NCI-H1105 treated with DMSO at 0.1 percent for 48 hours (cell line): ENCODE measurements at places on chromosomes 6 and 20.
A peak's percentile ranks its signal among the peaks of the same experiment; 100 is the strongest.

DNA sequence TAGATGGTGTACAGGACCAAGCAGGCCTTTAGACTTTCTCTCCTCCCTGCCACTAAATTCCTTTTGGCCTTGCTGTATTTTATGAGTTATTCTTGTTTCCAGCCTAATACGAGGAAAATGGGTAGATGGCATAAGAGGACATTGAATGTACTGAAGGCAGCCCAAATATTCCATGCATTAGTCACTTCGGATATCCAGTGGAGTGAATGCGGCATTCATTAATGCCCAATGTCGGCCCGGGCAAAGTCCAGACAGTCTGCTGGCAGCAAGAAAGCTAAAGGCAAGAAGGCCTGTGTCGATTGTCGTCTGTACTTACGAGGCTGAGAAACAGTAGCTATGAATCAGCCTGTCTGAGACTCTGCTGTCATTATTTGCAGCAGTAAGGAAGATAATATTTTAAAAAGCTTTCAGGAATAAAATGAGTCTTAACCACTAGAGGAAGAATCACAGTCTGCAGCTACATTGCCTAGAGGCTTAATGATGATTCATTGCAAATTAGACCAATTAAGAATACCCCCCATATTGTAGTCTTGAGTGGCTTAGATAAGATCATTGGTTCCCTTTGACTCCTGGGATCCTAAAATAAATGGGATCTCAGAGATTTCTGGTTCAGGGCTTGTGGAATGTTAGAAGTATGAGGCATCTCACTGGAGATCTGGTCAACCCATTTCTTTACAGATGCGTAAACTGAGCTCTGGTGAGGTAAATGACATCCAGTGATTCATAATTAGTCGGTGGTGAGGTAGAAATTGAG lies 534.1 kb upstream of the JAG1 start:
- DNase-seq = no peak

GRCh38 chr6:69438113-69438512 lies 358.7 kb downstream of the LMBRD1 start:
- DNase-seq = no peak

DNA sequence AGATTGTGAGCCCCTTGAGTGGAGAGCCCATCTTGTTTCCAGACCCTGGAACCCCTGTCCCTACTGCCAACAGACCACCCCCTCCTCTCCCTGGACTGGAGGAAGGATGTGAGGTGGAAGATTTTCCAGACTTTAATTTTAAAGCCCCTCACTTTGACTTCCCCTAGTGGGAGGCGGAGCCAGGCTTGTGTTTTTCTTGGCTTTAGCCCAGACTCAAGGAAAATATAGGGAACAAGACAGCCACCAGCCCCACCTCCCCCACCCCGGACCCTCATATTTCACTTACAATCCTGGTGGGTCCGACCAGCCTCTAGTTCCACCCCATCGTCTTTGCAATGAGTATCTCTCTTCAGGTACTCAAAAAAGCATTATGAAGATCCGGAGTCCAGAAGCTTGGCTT lies 40.8 kb downstream of the NCR2 start:
- DNase-seq = no peak

DNA sequence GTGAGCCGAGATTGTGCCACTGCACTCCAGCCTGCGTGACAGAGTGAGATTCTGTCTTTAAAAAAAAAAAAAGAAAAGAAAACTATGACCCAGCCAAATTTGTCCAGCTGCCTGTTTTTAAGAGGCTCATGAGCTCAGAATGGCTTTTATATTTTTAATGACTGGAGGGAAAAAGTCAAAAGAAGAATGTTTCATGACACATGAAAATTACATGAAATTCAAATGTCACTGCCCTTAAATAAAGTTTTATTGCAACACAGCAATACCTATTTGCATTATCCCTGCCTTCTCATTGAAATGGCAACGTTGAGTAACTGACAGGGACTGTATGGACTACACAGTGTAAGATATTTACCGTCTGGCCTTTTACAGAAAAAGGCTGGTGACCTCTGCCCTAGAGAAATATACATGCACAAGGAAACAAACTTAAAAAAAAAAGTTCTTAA lies 11.4 kb downstream of the SENP6 start:
- no peak for DNase-seq

GRCh38 chr6:135280375-135281136 lies 99.4 kb downstream of the MYB start:
- DNase-seq = peak; percentile 28

DNA sequence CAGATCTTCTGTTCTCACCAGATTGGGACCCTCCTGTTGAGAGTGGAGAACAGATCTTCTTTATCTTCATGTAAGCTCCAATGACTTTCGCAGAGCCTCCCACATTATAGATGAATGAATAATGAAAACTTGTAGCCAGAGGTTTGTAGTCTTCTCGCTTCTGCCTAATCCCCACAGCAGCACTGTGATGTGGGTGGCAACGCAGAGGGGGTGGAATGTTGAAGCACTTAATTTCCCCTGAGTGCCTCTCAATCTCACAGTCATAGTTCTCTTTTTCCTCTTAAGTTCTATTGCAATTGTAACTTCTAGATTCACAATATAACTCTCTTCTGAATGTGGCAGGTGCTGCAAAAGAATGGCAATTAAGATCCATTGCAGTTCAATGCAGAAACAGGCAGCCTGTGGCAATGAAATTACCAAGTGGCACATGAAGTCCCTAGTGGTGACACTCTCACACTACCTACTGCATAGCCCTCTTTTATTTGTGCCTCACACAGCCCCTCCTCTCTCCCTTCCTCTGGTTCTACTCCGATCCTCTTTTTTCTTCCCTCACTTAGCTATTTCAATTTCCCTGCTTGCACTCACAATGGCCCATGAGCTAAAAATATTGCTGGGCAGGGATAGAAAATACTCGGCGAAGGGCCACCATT lies 281.9 kb downstream of the UBE3D start:
- peak; percentile 46 for DNase-seq

- no peak for DNase-seq
Measured at GRCh38 chr20:24620937-24621519, 151.6 kb downstream of the SYNDIG1 start.

GRCh38 chr6:105932440-105932839 lies 153.7 kb upstream of the PRDM1 start:
- DNase-seq = no peak

- no peak for DNase-seq
Measured at GRCh38 chr6:157019733-157020132, 242.6 kb downstream of the ARID1B start.
